NCI-H1417 (cell line): ENCODE measurements at places on chromosomes 1 and 21.

DNA sequence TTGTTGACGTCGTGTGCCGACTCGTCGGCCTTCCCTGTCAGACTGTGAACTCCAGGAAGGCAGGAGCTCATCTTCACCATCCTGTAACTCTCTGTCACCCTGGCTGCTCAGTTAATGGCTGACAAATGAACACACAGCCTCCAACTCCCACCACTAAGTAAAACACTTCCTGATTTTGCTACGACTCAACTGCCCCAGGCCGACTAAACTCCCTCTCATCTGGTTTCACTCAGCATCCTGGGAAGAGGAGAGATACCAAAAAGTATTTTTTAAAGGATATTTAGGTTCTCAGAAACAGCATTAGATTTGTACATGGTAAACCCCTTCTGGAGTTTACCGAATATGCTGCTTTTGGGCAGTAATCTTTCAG is 18.2 kb upstream of the LHX4 start:
- DNase-seq, result no peak

DNA sequence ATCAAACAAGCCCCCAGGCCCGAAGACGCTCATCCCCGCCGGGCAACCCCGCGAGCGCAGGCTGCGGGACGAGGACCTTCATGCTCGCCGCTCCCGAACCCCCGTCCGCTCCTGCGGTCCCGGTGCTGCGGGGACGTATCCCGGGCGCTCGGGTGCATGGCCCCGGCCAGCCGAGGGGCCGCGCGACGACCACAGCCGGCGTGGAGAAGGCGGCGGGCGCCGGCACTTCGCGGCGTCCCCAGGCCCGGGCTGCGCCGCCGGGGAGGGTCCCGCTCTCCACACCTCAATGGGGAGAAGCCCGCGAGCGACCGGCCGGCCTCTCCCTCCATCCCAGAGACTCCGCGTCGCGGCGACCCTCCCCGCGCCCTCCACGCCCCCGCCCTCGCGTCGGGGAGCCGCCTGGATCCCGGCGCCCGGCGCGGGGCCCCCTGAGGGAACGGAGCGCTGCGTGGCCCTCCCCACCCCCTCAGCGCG is 401 bp downstream of the ERRFI1 start:
- no peak for DNase-seq

GRCh38 chr1:210527091-210527490 is 198.4 kb downstream of the HHAT start:
- no peak for DNase-seq

DNA sequence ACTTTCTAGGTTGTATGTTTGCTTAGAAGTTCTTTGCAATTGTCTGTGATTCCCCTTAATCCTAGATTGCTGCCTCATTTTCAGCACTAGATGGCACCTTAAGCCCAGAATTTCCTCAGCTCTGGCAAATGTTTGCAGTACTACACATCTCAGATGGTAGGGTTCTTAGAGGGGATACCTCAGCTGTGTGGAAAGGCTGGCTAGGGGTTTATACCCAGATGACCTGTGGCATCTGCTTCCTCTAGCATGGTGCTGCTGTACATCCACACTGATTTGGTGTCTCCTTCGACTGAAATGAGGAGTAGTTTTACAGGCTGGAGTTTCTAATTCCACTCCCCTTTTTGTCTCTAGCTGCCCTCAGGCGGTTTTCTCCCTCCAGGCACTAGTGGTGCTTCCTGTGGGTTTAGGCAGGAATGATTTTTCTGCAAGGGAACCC is 23.5 kb downstream of the ASB17 start:
- peak; percentile 60 for DNase-seq

DNA sequence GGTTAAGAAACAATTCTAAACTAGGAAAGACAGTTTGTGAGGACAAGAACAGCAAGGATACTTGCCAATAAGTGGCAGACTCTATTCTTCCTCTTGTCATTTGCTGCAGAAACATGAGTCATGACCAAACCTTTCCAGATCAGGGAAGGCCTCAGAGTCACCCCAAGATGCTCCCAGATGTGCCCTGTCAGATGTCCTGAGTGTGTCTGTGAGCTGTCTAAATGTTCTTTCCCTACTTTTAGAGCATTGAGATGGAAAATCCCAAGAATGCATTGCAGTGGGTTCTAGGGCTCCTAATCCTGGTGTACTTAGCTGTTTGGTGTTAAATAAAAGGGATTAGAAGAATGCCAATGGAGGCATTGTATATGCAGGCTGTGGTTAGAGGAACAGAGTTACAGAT is 57.5 kb upstream of the KIAA0040 start:
- DNase-seq, result no peak

GRCh38 chr1:160773093-160773492 is 22.9 kb upstream of the LY9 start:
- DNase-seq, result no peak

DNA sequence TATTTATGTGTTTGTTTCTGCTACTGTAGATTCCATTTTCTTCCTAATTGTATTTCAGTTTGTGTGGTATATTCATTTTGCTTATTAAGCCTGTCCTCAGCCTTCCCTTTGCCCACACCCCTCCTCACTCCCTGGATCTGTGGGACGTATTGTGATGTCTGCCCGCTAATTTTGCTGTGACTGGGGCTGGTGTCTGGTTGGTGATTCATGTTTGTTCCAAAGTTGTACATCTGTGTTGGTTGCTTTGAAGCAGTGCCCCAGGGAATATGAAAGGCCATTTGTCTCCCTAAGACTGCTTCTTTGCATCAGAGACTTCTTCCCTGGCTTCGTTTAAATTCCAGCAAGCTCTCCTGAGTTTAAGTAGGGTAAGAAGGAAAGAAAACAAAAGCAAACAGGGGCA is 289.5 kb upstream of the SGIP1 start:
- no peak for DNase-seq

- no peak for DNase-seq
These were observed 99.6 kb upstream of the CDC42BPA start for GRCh38 chr1:227417756-227418480.

DNA sequence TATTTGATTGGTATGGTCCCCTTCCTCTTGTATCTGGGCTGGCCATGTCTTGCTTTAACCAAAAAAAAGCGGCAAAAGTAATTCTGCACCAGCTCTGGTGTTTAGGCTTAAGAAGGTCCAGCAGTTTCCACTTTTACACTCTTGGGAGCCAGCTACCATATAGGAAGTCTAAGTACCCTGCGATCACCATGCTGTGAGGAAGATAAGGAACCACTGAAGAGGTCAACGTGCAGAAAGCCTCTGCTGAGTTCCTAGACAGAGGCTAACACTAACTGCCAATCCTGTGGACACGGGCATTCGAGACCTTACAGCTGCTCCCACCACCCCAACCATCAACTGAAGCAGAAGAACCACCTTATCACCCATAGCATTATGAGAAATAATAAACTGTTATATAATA is 331.4 kb downstream of the VAV3 start:
- DNase-seq, result no peak

- no peak for DNase-seq
These were observed 5.2 kb upstream of the CCDC17 start for GRCh38 chr1:45629035-45629434.

DNA sequence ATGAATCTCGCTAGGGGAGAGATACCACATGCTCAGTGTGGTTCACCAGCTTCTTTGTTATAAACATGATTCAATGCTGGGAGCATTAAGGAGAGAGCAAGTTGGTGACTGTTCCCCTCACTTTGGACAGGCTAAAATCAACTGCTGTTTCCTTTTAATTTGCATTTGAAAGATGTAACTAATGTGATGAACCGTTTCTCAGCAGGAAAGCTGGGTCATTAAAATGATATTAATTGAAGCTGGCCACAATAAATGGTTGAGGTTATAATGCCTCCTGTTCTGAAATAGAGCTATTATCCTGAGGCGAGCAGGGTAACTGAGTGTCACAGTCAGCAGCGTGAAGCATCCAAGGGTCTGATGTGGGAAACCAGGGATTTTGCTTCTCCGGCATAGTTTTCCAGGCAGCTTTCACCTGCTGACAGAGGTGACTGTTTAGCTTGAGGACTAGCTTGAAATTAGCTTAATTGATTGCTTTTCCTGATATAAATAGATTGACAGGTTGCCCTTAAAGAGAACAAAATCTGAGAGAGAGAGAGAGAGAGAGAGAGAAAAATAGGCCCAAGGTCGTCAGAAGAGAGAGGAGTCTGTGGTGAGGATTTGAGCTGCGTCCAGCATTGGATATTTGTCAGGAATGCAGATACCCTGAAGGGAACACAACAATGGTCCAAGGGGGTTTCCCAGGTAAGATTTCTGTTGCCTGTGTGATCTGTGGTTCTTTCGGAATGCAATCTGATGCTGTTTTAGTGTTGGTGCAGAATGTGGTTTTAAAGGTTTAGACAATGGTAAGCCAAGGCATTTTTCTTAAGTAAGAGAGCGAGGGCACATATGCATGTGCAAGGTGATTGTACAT is 209.7 kb downstream of the PATJ start:
- no peak for DNase-seq

DNA sequence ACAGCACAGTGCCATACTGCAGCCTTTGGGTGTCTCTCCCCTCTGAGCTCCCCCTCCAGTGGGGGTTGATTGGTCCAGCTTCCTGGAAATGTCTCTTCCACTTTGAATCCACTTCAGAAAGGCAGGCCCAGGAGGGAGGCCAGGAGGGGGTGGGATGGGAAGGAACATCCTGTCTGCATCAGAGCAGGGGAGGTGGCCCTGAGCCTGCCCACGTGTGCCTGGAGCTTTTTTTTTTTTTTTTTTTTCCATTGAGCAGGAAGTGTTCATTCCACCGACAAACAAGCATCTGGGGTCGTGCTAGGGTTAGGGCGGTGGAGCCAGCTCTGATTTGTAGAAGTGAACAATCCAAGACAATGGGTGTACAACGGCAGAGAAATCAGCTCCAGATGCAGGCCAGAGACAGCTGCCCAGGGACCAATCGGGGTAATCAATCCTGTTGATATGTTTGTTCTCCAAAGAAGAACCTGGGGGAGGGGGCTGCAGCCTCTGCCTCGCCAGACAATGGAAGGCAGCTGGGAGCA is 93.3 kb downstream of the SSBP3 start:
- peak; percentile 58 for DNase-seq

DNA sequence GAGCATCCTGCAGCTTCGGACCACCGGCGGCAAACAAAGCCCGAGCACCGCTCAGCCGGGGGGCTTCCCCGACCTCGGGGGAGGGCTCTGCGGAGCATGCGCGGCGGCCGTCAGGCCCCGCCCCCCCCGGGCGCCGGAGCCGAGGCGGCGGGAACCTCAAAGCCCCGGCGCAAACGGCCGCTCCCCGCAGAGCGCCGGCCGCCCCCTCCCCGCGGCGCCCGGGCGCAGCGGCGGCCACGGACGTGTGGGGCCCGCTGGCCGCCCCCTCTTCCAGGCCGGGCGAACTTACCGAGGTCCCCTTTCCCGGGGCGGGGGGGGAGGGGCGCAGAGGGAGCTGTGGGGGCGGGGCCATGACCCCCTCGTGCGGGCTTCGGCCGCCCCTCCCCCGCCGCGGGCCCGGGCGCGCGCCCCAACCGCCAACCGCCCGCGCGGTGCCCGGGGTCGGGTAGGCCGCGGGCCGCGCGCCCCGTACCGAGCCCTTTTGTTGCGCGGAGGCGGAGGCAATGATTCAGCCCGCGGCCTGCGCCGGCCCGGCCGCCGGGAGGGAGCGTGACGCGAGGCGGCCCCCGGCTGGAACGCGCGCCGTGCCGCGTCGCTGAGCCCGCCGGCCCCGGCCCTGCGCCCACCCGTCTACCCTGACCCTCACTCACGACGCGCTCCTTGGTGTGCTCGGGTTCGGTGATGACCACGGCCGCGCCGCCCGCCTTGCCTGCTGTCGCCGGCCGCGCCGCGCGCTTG is 1.7 kb downstream of the RCC2 start:
- peak; percentile 58 for DNase-seq

DNA sequence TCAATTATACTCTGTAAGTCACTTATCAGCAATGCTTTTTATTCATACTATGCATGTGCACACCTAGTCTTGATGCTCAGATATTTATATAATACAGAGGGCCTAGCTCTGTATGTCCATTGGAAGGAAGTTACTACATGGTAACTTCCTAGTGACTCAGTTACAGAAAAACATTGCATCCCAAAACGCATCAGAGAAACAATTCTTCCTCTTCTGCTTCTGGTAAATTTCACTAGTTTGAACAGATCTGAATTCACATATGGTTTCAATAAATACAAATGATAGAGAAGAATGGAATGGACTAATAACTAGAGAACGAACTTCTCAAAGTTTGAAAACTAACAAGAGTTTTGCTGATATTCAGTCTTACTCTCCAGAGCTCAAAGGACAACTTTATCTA is 811.3 kb upstream of the ADGRL2 start:
- no peak for DNase-seq

DNA sequence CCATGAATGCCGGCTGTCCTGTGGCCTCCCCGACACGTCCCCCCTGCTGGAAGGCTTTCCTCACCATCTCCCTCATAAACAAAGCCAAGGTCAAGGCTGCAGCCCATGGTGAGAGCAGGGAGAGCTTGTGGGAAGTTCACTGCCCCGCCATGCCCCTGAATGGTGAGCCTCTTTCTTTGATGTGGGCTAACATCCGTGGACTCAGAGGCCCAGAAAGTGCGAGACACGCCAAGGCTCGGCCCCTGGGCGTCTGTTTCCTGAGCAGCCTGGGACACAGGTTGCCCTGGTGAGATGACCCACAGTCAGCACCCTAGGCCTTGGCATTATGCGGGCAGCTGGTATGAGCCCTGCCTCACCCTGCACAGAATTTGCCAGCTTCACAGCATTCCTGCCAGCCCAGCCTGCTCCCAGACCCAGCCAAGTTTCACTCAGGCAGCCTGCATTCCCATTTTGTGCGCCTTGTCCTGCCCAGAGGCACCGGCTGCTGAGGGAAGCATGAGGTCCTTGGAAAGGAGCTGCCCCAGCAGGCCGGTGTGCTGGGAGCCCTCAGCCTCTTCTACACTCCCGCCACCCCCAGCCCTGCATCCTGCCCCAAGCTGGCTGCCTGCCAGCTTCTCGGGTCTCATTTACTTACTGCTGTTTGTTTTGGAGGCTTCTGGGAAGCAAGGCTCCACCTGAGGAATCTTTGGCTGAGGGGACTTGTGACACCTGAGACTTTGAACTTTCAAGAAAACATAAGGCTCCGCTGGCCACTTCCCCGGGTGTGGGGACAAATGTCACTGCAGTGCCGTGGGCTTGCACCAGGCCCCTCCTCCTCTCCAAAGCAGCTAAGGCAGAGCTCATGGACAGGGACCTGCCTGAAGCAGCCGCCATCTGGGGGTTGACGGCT is 31.9 kb downstream of the NEK2 start:
- peak; percentile 71 for DNase-seq

GRCh38 chr1:197304638-197305200 is 36.7 kb downstream of the CRB1 start:
- peak; percentile 19 for DNase-seq

DNA sequence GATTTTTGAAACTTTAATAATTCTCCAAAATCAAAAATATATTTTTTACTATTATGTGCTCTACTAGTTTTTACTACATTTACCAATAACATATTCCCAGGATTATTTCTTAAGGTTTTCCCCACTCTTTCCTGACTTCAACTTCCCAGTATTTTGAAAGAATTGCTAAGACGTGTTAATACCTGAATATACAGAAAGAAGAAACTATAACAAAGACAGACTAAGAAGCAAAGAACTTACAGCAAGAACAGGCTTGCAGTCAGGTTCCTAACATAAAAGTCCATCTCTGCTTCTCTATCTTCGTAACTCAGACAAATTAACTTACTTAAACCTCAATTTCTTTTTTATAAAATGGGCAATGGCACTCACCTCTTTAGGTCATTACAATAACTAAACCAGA is 63.2 kb downstream of the SRSF11 start:
- DNase-seq, result no peak

- DNase-seq, result no peak
These were observed 45.1 kb downstream of the TMEM53 start for GRCh38 chr1:44628962-44629756.

- DNase-seq, result no peak
These were observed 31.6 kb downstream of the TTLL7 start for GRCh38 chr1:83967336-83967735.

- DNase-seq, result no peak
These were observed 84.6 kb upstream of the SERBP1 start for GRCh38 chr1:67514786-67515185.

GRCh38 chr1:8035289-8035688 is 9.2 kb upstream of the ERRFI1 start:
- no peak for DNase-seq
